Vagina (tissue), 2 donors: ENCODE measurements at places on chromosomes 11 and 22.

- no peak for DNase-seq
These were observed 81.4 kb upstream of the GRK3 start for GRCh38 chr22:25482868-25483639.

DNA sequence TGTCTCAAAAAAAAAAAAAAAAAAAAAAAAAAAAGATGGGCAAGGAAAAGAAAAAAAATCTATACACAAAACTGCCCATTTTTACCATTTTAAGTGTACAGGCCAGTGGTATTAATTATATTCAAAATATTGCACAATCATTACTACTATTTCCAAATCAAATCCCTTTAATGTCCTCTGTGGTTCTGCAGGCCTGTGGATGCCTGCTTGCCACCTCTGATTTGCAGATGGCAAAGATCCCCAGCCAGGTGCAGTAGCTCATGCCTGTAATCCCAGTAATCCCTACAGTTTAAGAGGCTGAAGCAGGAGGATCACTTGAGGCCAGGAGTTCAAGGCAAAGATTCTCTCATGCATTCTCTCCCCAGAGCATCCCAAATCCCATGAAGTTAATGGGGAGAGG, 20.2 kb downstream of the RFPL1 start:
- DNase-seq = no peak

DNA sequence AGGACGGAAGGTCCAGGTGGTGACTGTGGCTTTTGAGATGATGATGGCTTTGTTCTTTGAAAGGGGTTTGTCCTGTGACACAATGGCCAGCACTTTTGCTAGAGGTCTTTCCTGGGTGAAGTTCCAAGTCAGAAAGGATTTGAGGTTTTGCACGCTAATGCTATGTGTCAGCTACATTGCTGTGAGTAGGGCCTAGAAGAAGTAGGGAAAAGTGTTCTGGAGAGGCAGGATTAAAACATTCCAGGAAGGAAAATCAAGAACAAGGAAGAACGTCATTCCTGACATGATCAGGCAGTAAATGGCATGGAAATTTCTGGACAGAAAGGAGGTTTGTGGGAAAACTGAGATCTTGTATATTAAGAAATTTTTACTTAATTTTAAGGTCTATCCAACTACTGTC, 290.7 kb downstream of the NTM start:
- no peak for DNase-seq

DNA sequence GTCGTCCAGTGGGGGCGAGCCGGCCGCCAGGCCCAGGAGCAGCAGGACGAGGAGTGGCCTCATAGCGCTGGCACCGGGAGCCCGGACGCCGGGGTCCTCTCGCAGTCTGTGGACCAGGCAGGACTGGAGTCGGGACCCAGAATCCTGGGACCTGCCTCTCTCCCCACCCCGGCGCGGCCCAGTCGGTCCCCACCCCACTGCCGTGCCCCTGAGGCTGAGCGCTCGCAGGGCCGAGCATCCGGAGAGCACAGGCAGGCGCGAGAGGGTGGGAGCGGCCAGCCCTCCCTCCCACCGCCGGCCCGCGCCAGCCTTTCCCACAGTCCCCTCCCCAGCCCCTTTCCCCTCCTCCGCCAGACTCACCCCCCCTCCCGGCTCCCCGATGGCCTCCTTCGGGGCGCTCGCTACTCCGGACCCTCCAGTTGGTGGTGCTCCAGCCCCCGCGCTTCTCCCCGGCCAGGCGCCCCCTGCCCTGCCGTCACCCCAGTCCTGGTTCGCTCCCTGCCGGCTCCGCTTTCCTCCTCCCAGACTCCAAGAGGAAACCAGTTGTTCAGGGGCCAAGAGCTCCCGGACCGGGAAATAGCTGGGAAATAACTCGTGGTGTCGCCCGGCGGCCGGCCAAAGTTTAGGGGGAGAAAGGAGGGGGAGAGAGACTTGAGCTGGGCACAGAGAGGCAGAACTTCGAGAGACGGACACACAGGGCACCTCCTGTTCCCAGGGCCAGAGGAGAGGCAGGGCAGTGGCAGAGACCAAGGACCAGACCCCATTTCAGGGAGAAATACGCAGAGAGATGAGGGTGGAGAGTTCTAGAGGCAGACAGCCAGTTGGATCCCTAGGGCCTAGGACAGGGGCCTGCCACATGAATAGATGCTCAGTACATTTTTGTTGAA, at the start of gene C1QTNF5:
Gene C1QTNF5 (minus strand): TSS at position 549 of the 887 bp plus-strand sequence. CDS start 486 bp downstream, at position 63.
- no peak for DNase-seq

- DNase-seq = no peak
These were observed 3.4 kb upstream of the ZBTB44 start for GRCh38 chr11:130318031-130318673.

GRCh38 chr11:42674436-42674835, 637.4 kb upstream of the API5 start:
- DNase-seq = no peak
